ENCODE measurements at places on chromosomes 3 and 15. TPM values are rescaled to one million over a fixed set of nuclear protein-coding genes. Genes with fewer than 3 reads are reported as not detected.

GRCh38 chr3:196219970-196220311 is 3.6 kb downstream of the SLC51A start:
- DNase-seq = no peak

The XXYLT1 gene
- total RNA-seq = 6.0 TPM

The ITIH4 gene
- 2.5 TPM for total RNA-seq

DNA sequence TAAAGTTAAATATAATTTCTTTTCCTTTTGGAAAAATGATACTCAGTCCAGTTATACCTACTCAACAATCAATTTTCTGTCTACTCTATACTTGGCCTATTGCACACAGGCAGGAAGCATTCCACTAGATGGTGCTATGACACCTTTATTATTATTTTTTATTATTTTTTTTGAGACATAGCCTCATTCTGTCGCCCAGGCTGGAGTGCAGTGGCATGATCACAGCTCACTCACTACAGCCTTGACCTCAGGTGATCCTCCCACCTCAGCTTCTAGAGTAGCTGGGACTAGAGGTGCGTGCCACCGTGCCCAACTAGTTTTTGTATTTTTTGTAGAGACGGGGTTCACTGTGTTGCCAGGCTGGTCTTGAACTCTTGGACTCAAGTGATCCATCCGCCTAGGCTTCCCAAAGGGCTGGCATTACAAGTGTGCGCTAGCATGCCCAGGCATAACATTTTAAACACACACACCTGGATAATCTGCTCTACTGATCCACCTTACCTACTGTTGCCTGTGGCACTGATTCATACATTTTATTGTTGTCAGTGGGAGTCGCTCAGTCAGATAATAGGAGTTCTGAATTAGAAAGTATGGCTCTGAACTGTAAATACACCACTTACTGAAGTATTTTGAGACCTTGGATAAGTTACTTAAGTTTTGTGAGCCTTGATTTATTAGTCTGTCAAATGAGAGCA is 56.2 kb downstream of the EIF3J start:
- DNase-seq = no peak

- DNase-seq = no peak
These were observed 31.7 kb upstream of the CEMIP start for GRCh38 chr15:80747317-80748053.

DNA sequence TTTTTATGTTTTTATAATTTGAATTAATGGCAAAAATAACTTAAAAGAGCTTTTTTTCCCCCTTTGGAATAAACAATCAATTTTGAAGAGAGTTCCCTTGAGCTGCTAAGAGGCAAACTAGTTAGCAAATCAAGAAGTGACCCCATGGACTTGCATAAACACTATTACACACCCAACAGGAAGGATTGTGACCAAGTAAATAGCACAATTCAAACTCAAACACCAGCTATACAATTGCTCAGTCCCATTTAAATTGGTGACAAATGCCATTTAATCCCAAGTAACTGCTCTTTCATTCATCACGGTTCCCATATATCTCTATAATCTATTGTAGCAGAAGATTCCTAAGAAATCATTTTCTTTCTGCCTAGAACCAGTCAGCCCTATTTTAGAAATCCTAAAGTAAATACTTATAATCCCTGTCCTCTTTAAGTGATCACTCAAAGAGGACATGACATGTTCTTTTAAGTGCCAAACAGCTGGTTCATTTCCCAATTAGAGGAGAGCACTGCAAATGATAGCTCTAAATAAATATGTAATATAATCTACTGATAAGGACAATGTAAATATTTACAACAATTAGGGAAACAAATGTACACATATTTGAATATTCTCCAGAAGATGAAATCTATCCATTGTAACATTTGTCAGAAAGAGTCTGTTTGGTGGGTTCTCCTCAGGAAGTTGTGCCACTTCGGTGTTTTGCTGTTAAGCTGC is 137.8 kb upstream of the ADAMTS9 start:
- no peak for DNase-seq

The ZBTB47 gene
- total RNA-seq = 41.5 TPM

The GPR87 gene
- total RNA-seq = not detected

The TEX9 gene
- 5.0 TPM for total RNA-seq

The HACD2 gene
- 32.1 TPM for total RNA-seq

DNA sequence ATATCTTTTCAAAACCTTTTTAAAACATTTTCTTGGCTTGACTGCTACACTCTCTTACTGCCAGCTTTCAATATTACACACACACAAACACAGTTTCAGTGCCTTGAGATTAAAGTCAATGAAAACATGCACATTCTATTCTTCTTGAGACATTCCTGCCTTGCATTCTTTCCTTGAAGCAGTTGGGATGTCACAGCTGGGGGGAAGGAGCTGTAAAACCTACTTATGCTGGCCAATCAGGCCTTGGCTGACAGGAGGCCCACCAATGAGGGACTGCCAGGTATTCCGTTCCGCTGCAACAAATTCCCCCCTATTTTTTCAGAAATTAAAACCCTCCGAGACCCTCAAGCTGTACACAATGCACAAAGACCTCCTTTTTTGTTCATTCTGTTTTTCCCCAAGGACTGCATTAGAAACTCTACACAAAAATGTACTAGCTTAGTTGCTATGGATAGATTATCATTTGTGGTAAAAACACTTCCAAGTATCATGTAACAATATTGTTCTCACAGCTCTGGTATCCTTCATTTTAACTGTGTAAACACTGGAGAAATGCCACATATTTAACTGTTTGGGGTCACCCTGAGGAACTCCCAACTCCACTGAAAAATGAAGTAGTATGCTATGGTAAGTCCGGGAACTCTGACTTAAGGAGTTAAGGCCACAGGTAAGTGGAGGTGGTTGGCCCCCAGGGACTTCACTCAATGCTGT is 18.5 kb downstream of the FSTL1 start:
- no peak for DNase-seq

The VGLL3 gene
- total RNA-seq = 50.1 TPM

DNA sequence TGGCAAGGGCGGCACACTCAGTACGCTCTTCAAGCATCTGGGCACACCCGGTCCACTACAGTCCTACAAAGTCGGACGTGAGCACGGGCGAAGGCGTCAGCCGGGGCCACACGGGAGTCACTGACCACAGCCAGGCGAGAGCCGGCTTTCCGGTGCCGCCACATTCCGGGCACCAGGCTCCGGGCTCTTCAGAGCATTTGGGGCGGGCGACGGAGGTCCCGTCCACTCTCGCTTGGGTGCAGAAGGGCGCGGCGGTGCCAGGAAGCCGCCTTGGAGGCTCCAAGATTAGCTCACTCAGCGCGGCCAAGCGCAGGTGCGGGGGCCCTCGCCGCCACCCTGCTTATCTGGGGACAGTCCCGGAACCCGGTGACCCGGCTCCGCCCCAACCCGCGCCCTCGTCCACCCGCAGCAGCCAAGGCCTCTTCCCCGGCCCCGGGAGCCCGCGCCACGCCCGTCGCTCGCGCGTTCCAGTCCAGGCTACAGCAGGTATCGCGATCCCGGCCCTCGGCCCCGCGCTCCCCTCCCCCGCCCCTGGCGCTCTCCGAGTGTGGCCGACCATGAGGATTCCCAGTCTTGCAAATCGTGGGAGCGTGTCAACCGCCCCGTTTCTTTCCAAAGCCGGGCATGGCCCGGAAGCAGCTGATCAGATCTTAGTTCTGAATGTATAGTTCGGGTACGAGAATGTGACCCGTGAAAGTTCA is at the start of gene ADPRH:
TSS of gene ADPRH (plus strand) at position 127 of the 701 bp plus-strand sequence. CDS start 2,678 bp downstream, outside the sequence.
- peak; percentile 27 for DNase-seq

GRCh38 chr15:80775338-80775737 is 3.8 kb upstream of the CEMIP start:
- DNase-seq = no peak

- no peak for DNase-seq
These were observed 148.9 kb downstream of the IL20RB start for GRCh38 chr3:137106612-137107240.

Data from omental fat pad (tissue), 4 donors.